AML-193 (cell line): ENCODE measurements at places on chromosomes 2 and 18.

DNA sequence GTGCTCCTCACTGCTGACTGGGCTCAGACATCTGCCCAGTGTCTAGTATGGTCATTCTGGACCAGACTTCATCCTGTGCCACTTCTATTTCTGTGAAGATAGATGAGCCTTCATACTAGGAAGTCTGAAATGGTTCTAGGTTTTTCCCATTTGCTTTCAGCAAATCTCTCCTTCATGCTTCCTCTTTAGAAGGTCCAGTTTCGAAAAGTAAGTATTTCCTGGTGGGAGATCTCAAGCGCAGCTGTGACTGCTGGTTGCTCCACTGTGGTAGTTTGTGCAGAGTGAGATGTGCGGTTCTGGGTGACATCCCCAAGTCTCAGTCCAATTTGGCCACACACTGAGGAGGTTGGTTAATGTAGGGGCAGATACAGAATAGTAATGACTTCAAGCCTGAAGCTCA lies 14.4 kb downstream of the IL36B start:
- no peak for DNase-seq

- DNase-seq, result no peak
Measured at GRCh38 chr2:29039718-29040480, 34.4 kb downstream of the PCARE start.

DNA sequence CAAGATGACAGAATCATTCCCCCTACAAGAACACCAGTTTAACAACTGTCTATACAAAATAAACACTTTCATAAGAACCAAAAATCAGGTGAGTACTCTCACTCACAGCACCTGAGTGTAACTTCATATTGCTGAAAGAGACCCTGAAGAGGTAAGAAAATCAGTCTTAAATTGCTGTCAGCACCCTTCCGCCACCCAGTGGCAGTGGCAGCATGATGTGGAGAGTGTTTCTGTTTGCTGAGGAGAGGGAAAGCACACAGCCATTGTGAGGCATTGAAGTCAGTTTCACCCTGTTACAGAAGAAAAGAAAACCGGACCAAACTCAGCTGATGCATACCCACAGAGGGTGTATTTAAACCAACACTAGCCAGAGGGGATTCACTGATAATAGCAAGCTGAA lies 1240.8 kb upstream of the CRIM1 start:
- DNase-seq, result no peak

- DNase-seq, result no peak
Measured at GRCh38 chr2:240249423-240250149, 109.1 kb upstream of the OTOS start.

- no peak for DNase-seq
Measured at GRCh38 chr2:144111437-144111836, 408.5 kb downstream of the ZEB2 start.

GRCh38 chr2:195317550-195317949 lies 339.5 kb upstream of the SLC39A10 start:
- no peak for DNase-seq

- DNase-seq, result no peak
Measured at GRCh38 chr2:226424971-226425370, 374.6 kb downstream of the IRS1 start.
